Mesenchymal stem cell (in vitro differentiated cells and primary cell): ENCODE measurements at places on chromosomes 5 and 9.

DNA sequence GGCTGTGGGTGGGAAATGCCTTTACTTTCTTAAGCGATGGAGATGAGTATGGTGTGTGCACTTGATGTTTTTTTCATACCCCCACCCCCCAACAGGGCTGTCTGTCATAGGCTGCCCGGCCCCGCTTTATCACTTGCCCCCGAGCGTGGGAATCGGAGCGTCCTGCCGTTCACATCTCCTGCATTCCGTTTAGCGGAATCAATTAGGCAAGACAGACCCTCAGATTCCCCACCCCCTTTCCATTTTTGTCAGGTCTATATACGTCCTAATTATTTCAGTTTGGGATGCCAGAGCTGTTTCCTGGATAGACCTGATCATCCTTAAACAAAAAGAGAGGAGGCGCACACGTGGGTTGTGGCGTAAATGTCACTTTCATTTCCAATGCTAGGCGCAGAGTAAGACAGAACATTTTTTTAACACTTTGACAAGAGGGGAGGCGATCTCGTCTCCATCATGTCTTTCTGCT lies 217.2 kb downstream of the MEF2C start:
- no peak for DNase-seq
- peaks cover 9% of the 10 kb centered on the region for H3K4me1 ChIP-seq
- H3K4me3 ChIP-seq: peak overlapping the region; percentile 84
- H3K27me3 ChIP-seq: peaks cover 100% of the 10 kb centered on the region
- H3K36me3 ChIP-seq: no peaks in the 10 kb centered on the region
- H3K27ac ChIP-seq: no peak overlapping the region

GRCh38 chr9:101860920-101861319 lies 122.5 kb upstream of the GRIN3A start:
- no peak overlapping the region for H3K4me3 ChIP-seq
- no peaks in the 10 kb centered on the region for H3K27me3 ChIP-seq
- H3K4me1 ChIP-seq: no peaks in the 10 kb centered on the region

GRCh38 chr5:139076111-139076510 lies 122.1 kb downstream of the SIL1 start:
- no peaks in the 10 kb centered on the region for H3K27me3 ChIP-seq
- no peaks in the 10 kb centered on the region for H3K36me3 ChIP-seq
- no peak for DNase-seq
- no peak overlapping the region for H3K27ac ChIP-seq

DNA sequence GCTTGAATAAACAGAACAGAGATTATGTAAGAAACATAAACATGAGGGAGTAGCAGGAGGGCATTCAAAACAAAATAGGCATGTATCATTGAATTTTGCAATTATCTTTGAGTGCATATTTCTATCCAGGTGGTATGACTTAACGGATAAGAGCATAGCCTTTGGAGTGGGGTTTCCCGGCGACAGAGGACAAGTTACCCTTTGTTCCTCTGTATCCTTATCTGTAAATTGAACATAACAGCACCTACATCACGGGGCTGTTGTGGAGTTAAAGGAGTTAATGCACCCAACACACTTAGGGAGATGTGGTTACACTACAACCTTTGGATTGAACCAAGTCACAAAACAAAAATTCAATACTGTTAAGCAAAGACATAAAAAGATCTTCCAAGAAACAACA lies 314.6 kb upstream of the KIF2A start:
- no peaks in the 10 kb centered on the region for H3K36me3 ChIP-seq
- no peaks in the 10 kb centered on the region for H3K27me3 ChIP-seq
- no peak overlapping the region for H3K27ac ChIP-seq
- H3K4me3 ChIP-seq: no peak overlapping the region
- H3K4me1 ChIP-seq: peaks cover 2% of the 10 kb centered on the region

- H3K4me1 ChIP-seq: no peaks in the 10 kb centered on the region
- no peaks in the 10 kb centered on the region for H3K36me3 ChIP-seq
- H3K27ac ChIP-seq: no peak overlapping the region
- H3K27me3 ChIP-seq: peaks cover 9% of the 10 kb centered on the region
- no peak for DNase-seq
- no peak overlapping the region for H3K4me3 ChIP-seq
Observed at GRCh38 chr9:37639109-37639762, 11.5 kb upstream of the FRMPD1 start.

GRCh38 chr5:19002111-19002510 lies 985.9 kb downstream of the CDH18 start:
- H3K4me1 ChIP-seq: no peaks in the 10 kb centered on the region
- H3K36me3 ChIP-seq: no peaks in the 10 kb centered on the region
- no peak overlapping the region for H3K4me3 ChIP-seq
- no peak overlapping the region for H3K27ac ChIP-seq

- H3K4me1 ChIP-seq: peaks cover 3% of the 10 kb centered on the region
- H3K27ac ChIP-seq: peak overlapping the region; percentile 80
- H3K27me3 ChIP-seq: no peaks in the 10 kb centered on the region
- H3K36me3 ChIP-seq: peaks cover 56% of the 10 kb centered on the region
- no peak overlapping the region for H3K4me3 ChIP-seq
- DNase-seq: no peak
Observed at GRCh38 chr9:5900622-5901021, 9.9 kb downstream of the MLANA start.

- no peak overlapping the region for H3K4me3 ChIP-seq
- peaks cover 3% of the 10 kb centered on the region for H3K36me3 ChIP-seq
- H3K27me3 ChIP-seq: no peaks in the 10 kb centered on the region
- peak; percentile 93 for DNase-seq
- H3K4me1 ChIP-seq: peaks cover 2% of the 10 kb centered on the region
Observed at GRCh38 chr5:79318935-79319614, 83.1 kb downstream of the JMY start.

DNA sequence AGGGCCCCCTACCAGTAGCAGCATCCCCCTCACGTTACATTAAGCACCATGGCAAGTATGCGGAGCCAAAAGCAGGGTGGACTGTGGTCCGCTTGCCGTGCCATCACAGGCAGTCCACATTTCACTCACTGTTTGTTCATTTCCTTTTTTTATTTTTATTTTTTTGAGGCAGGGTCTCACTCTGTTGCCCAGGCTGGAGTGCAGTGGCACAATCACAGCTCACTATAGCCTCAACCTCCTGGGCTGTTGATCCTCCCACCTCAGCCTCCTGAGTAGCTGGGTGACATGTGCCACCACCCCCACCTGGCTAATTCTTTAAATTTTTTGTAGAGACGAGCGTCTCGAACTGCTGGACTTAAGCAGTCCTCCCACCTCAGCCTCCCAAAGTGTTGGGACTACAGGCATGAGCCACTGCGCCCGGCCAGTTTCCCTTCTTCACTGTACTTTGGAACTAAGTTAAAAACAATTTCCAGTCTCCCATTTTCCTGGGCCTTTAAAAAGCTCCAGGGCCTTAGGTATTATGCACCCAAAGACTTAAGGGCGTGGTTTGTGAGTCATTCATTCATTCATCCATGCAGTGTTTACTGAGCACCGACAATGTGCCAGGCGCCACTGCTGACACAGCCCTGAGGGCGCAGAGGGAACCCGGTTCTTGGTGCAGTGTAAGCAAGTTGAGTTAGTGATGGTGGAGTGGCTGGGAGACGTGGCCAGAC lies 19.9 kb downstream of the PRRX2 start:
- H3K4me1 ChIP-seq: peaks cover 3% of the 10 kb centered on the region
- H3K27ac ChIP-seq: no peak overlapping the region
- peak; percentile 35 for DNase-seq
- no peak overlapping the region for H3K4me3 ChIP-seq
- no peaks in the 10 kb centered on the region for H3K36me3 ChIP-seq

GRCh38 chr9:113755433-113755832 lies 120.7 kb upstream of the ZNF618 start:
- no peak overlapping the region for H3K27ac ChIP-seq
- no peak for DNase-seq
- peaks cover 53% of the 10 kb centered on the region for H3K27me3 ChIP-seq
- H3K4me1 ChIP-seq: no peaks in the 10 kb centered on the region

DNA sequence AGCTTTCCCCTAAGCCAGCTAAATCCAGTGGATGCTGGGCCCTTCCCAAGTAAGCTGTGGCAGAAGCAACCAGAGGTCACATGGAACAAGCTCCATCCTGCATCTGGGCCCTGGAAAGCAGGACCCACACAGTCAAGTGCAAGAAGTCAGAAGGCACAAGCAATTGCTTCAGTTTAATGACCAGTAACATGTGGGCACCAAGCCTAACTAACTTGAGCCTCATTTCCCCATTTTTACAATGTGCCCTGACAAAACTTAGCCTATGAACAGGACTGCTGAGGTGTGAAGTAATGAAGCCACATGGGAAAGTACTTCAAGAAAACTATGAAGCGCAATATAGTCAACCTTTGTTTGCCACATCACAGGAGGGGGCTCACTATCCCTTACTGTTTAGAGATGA lies 90.5 kb downstream of the TLE1 start:
- H3K4me3 ChIP-seq: no peak overlapping the region
- DNase-seq: no peak
- no peak overlapping the region for H3K27ac ChIP-seq
- peaks cover 12% of the 10 kb centered on the region for H3K4me1 ChIP-seq
- peaks cover 2% of the 10 kb centered on the region for H3K36me3 ChIP-seq

DNA sequence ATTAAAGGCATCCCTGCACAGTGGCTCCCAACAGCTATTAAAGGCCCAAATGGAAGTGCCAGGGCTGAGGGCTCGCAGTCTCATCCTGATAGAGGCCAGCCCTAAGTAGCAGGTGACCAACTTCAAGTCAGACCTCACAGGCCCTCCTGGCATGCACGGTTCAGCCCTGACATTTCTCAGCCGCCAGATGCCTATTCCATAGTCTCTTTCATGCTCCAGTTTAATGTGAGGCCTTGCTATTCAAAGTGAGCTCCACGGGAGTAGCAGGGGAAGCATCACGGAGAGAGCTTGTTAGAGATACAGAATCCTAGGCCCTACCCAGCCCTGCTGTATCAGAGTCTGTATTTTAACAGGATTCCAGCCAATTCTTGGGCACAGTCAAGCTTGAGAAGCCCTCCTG lies 11.1 kb downstream of the LHFPL2 start:
- no peak overlapping the region for H3K27ac ChIP-seq
- H3K4me1 ChIP-seq: peaks cover 17% of the 10 kb centered on the region
- no peak for DNase-seq
- H3K36me3 ChIP-seq: peaks cover 6% of the 10 kb centered on the region

DNA sequence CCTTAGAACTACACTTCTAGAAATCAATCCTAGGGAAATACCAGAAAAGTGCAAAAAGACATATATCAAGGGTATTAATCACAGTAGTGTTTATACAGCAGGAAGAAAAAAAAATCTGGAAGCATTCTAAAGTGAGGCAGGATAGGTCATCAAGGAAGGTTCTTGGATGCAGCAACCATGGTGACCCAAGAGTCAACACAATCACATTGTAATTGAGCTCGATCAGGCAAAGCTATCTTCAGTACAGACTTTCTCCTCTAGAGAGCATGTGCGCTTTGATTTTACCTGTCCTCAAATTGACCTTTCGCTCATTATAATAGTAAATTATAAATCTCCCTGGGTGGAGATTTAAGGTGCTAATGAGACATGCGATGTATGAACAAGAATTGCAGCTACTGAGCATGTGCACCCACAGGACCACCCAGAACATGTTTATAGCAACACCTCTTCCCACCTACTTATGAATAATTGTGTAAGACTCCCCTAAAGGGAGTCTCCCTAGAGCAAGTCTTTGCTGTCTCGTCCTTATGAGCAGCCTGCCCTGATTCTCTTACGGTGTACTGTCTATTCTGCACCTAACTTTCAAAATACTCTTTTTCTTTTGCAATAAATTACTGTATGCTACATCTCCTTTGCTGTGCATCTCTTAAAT lies 297.7 kb downstream of the ATPSCKMT start:
- H3K27ac ChIP-seq: no peak overlapping the region
- H3K4me3 ChIP-seq: no peak overlapping the region
- no peak for DNase-seq
- peaks cover 2% of the 10 kb centered on the region for H3K4me1 ChIP-seq
- no peaks in the 10 kb centered on the region for H3K36me3 ChIP-seq
- H3K27me3 ChIP-seq: no peaks in the 10 kb centered on the region
